ENCODE measurements at places on chromosomes 12 and 14.

- no peak for DNase-seq
These were observed 35.3 kb downstream of the FBXW8 start for GRCh38 chr12:116945886-116946550.

DNA sequence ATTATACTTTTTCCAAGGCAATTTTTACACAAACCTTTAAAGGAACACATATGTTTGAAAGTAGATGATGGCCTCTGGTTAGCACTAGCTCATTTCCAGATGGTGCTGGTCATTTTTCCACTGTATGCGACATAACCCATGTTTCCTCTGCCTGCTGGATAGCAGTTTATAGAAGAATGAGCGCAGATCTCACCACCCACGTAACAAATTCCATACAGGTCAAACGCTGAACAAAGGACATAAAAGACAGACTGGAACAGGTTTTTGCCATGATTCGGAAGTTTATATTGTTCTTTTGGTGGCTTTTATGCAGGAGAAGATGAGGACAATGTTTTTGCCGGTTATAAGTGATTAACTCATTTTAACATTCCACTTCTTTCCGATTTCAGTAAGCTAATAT is 30.7 kb downstream of the PPP1R36 start:
- peak; percentile 48 for DNase-seq

DNA sequence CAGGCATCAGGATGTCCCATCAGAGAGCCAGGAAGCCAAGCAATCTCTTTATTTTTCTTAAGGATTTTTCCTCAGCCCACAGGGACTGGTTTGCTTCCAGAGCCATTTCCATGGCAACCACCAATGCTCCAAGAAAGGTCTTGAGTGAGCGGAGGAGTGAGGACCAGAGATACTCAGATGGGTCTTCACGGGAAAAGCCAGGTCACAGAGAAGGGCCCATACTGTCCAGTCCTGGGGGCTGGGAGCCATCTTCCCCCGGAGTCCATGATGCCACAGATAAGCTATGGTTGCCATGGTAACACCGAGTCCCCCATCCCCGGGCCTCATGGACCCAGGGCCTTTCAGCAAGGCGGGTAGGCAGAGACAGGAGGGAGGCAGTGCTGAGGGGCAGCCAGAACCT is 28.6 kb downstream of the CMKLR1 start:
- DNase-seq: peak; percentile 8

- DNase-seq: no peak
These were observed 24.2 kb downstream of the ZNF664 start for GRCh38 chr12:123997033-123997822.

DNA sequence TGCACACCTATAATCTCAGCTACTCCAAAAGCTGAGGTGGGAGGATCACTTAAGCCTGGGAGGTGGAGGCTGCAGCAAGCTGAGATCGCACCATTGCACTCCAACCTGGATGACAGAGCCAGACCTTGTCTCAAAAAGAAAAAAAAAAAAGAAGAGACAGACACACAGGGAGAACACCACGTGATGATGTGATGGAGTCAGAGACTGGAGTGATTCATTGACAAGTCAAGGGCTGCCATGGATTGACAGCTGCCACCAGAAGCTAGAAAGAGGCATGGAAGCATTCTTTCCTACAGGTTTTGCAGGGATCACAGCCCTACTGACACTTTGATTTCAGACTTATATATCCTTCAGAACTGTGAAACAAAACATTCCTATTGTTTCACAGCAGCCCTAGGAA is 3.5 kb upstream of the HCFC2 start:
- no peak for DNase-seq

- no peak for DNase-seq
These were observed 209.1 kb downstream of the TTC7B start for GRCh38 chr14:90607141-90607540.

- peak; percentile 64 for DNase-seq
These were observed 98.0 kb downstream of the FBXL14 start for GRCh38 chr12:1496162-1496900.

DNA sequence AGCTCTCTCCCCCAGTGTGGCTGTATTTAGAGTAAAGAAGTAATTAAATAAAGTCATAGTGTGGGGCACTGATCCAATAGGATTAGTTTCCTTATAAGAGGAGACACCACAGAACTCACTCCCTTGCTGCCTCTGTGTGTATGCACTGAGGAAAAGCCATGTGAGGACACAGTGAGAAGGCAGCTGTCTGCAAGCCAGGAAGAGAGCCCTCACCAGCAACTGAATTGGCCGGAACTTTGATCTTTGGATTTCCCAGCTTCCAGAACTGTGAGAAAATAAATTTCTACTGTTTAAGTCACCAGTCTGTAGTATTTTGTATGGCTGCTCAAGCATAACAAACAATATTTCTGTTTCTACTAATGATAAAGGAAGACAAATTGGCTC is 368.7 kb upstream of the PRICKLE1 start:
- DNase-seq: no peak

- DNase-seq: no peak
These were observed 281.1 kb upstream of the RTL1 start for GRCh38 chr14:101184572-101184971.

DNA sequence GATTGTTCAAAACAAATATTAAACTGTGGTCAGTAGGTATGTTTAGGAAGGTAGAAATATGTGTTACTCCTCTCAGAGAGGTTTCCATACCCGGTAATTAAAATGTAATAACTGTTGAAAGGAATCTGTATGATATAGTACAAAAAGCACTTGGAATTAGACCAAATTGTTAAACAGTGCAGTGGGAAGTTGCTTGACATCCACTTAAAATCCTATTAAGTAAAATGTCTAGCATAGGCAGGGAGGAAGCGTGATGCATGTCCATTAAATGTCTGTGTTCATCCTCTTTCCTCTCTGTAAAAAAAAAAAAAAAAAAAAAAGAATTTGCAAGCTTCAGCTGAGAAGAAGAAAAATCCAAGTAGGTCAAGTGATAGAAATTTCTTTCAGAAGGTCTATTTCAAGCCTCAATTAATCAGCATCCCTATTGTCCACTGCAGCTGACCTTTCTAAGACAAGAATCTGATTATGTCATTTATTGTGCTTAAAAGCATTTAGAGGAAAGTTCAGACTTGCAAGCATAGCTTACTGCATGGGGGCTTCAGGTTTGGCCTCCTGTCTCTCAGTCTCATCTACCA is 265.6 kb upstream of the RGS6 start:
- peak; percentile 61 for DNase-seq

GRCh38 chr12:110880651-110881050 is 33.9 kb downstream of the CCDC63 start:
- DNase-seq: no peak

- DNase-seq: peak; percentile 41
These were observed 7.0 kb downstream of the ERP27 start for GRCh38 chr12:14931359-14931758.

DNA sequence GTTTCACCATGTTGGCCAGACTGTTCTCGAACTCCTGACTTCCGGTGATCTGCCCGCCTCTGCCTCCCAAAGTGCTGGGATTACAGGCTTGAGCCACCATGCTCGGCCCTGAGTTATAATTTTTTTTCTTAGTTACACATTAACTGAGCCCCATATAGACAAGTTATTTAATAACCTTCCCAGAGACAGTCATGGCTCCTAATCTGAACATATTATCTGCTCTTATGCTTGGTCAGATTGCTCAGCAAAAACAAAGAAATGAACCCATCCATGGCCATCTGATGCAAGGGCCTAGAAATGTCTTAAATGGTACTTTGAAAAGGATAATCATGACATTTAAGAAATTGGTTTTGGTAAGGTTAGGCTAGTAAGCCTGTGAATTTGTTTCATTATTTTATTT is 13.0 kb downstream of the SAMD15 start:
- no peak for DNase-seq

- no peak for DNase-seq
These were observed 323.0 kb downstream of the FLRT2 start for GRCh38 chr14:85852906-85853305.

DNA sequence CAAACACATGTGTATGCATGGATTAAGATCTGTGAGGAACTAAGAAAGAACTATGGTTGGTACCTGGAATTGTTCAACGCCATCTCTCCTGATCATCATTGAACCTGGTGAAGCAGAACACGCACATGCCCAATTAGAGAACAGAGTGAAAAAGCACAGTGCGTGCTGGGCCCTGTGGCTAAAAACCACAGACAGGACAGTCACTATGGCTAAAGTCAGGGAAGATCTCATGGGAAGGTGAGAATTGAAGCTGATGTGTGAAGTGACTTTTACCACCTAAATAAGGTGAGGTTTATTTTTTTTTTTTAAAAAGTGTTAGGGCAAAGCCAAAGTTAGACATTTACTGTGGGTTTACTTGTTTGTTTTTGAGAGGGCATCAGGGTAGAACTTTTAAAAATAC is 215.0 kb downstream of the SLC38A4 start:
- no peak for DNase-seq

GRCh38 chr12:109387425-109388166 is 39.9 kb downstream of the MYO1H start:
- peak; percentile 50 for DNase-seq

DNA sequence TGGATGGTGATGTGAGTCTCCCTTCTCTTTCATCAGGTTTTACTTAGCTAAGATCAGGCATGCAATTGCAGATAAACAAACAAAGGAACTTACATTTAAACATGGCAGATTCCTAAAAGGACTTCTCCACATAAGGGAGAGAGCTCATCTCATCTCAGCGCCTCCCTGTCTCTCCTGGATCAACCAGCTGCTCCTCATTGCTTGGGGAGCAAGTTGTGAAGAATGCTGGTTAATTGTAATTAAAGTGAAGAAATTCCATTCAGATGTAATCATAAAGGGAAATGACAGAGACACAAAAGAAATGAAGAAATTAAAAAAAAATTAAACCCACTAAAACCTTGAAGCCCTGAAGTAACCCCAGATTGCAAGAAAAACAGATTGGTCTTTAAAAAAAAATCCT is 104.4 kb upstream of the DIO2 start:
- peak; percentile 85 for DNase-seq

- peak; percentile 92 for DNase-seq
These were observed 51.5 kb downstream of the ST8SIA1 start for GRCh38 chr12:22283006-22283506.

DNA sequence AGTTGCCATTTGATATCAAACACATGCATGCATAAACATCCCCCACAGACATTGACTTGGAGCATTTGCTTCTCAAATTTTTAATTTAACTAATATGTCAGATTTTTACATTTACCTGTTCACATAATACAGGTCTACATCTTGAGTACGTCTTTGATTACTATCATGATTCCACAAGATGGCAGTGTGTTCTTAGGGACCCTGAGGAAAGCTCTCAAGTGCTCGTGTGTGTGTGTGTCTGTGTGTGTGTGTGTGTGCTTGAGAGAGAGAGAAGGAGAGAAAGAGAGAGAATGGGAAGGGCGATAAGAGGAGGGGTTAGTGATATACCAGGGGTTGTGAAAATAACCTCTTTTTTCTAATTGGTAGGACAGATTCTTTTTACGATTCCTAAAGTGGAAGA is 167.1 kb upstream of the OR4E1 start:
- no peak for DNase-seq

- DNase-seq: no peak
These were observed 69.7 kb downstream of the CMAS start for GRCh38 chr12:22115711-22116110.

DNA sequence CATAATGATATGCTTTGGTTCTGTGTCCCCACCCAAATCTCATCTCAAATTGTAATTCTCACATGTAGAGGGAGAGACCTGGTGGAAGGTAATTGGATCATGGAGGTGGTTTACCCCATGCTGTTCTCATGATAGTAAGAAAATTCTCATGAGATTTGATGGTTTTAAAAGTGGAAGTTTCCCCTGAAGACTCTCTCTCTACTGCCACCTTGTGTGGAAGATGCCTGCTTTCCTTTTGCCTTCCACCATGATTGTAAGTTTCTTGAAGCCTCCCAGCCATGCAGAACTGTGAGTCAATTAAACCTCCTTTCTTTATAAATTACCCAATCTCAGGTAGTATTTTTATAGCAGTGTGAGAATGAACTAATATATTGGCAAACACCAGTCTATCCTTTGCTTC is 260.4 kb upstream of the PPFIA2 start:
- no peak for DNase-seq

DNA sequence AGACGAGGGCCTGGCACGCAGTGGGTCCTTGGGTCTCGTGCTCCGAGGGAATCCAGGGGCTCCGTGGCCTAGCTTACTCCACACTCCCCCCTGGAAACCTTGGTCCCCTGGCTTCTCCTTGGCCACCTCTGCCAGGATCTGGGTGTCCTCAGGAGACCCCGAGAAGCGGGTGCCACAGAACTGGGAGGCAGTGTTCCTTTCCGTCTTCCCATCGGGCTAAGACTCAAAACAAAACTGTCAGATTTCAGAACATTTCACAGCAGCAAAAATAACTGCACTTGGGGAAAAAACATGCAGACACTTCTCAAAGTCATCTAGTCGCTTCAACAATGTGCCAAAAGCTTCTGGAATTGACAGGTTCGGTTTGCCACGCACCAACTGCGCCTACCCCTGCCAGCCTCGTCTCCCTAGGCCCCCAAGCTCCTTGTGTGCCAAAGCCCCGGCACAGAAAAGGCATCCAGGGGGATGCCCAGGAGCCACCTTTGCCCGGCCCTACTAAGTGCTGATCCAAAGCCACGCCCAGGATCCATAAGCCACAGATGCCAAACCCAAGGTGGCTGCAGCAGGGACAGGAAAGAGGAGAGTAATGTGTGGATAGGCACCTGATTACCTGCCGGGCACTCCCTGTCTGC is 58.4 kb upstream of the DIO3 start:
- DNase-seq: no peak

DNA sequence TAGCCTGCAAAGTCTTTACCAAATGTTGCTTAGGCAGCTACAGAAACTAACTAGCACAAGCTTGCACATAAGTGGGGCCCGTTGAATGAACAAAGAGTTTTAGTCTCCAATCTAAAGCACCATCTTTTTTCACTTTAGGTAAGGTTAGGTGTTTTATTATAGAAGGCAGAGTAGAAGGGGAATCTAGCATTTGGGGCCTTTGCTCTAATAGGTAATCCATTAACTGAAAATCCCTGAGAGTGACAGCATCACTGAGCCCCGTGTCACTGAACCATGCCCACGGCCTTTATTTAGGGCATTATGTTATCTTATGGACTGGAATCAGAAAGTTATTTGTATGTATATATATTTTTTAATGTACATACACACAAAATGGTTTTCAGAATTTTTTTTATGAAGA is 25.1 kb downstream of the CPNE8 start:
- DNase-seq: no peak

- DNase-seq: no peak
These were observed 81.2 kb downstream of the MIPOL1 start for GRCh38 chr14:37278636-37279538.

- DNase-seq: no peak
These were observed 30.7 kb upstream of the DEGS2 start for GRCh38 chr14:100190126-100190525.

Data from EH (cell line).